Activated CD4-positive, alpha-beta T cell treated with anti-CD3 and anti-CD28 coated beads, Interleukin-2, amount 50 U/mL, for 48 hours (primary cell): ENCODE measurements at places on chromosomes 16 and 17.

- no peak for DNase-seq
These were observed 74.4 kb upstream of the TANC2 start for GRCh38 chr17:62891659-62892058.

DNA sequence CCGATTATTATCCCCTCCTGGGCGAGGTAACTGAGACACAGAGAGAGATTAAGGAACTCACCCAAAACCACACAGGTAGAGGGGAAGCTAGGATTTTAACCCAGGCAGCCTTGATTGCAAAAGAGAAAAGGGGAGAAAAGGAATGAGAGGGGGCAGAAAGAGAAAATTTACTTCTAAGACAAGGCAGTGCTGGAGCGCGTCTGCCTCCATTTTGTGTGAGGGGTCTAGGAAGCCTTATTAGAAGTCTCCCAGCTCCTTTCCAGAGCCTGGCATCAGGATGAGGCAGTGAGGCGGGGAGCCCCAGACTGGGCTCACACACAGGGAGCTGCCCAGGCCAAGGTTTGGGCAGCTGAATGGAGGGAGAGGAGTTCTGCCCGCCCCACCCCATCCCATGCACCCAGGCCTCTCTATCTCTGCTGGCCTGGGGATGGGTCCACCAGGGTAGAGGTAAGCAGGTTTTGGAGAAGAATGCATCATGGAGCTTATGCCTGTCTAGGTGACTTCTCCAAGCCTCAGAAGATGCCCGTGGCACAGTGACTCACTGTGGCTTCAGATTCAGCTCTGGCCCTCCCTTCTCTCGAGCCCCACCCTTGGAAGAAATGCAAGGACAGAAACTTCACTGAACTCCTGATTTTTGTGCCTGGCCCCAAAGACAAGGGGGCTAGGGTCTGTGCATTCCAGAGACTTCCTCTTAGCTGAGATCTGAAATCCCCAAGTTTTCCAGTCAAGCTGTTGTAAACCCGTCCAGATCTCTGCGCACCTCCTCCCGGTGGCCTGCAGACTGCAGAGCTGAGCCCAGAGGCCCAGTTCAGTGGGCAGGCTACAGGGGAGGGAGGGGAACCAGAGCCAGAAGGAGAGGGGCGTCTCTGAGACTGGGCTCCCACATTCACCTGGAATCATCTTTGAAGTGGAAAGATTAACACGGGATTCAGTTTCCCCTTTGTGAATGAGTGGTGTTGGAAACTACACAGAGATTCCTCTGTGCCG is 95.1 kb upstream of the CDH5 start:
- DNase-seq: no peak

GRCh38 chr16:86391984-86392383 is 118.3 kb upstream of the FOXF1 start:
- DNase-seq: no peak

DNA sequence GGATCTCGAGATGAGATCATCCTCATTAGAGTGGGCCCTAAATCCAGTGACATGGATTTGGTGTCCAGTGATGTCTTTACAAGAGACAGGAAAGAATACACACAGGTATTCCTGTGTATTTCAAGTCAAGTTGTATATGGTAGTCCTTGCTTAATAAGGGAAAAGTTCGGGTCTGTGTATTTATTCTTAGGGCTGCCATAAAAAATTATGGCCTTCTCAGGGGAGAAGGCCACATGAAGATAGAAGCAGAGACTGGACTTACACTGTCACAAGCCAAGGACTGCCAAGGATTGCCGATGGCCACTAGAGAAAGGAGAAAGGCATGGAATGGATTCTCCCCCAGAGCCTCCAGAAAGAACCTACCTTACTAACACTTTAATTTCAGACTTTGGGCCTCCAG is 8.3 kb downstream of the KRABD2 start:
- no peak for DNase-seq

GRCh38 chr17:48830840-48831548 is at the start of gene CALCOCO2:
Gene CALCOCO2 (plus strand): TSS chr17:48831035. CDS start chr17:48841708, 10,673 bp downstream.
- DNase-seq: peak; percentile 94

GRCh38 chr17:63688396-63689020 is 11.4 kb downstream of the LIMD2 start:
- no peak for DNase-seq

- no peak for DNase-seq
These were observed 2.0 kb upstream of the LPO start for GRCh38 chr17:58236394-58236793.

DNA sequence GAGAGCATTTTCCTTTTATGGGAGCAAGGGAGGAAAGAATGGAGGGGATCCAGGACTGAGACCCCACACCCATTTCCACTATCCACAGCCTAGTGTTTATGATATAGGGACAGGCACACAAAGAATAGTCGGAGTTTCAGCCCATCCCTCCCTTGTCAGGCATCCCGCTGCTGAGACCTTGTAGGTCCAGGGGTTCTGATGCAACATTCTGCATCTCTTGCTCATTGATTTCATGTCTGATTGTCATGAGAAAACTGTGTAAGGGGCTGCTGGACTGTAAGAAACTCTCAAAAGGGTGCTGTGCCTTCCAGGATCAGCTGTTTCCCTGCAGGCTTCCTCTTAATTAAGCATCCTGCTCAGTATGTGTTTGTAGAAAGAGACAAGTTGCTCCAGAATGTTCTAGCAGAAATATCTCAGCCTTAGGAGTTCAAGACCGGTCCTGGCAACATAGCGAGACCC is 5.3 kb upstream of the POLR3E start:
- no peak for DNase-seq

DNA sequence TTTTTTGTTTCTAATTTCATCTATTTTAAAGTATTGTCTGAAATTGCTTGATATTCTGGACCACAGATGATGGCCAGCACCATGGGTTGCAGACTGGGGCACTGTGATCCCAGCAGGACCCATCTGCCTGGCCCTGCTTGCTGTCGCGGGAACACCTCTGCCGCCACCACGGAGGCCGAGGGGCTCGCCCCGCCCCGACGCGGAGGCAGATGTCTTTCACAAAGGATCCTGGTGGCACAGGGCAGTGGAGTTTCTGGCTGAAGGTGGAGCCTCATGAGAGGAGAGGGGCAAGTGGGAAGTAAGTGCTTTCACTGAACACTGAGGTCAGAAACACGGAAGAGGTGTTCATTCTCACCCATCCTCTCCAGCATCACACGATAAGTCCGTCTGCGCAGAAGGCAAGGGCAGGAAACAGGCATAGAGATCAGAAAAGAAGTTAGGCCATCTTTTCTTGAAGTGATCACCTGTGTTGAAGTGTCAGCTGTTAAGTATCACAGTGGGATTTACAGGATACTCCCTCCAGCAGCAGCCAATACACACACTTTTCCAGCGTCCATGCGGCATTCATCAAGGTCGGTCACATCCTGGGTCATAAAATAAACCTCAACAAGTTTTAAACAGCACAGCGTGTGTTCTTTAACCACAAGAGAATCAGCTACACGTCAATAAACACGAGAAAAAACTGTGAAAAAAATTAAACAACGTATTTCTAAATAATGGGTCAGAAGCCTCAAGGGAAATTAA is 194.5 kb downstream of the RPTOR start:
- no peak for DNase-seq

GRCh38 chr17:78133971-78134898 is 3.7 kb downstream of the TMC8 start:
- DNase-seq: peak; percentile 74

- DNase-seq: no peak
These were observed 49.5 kb downstream of the GPRC5B start for GRCh38 chr16:19835196-19835595.

DNA sequence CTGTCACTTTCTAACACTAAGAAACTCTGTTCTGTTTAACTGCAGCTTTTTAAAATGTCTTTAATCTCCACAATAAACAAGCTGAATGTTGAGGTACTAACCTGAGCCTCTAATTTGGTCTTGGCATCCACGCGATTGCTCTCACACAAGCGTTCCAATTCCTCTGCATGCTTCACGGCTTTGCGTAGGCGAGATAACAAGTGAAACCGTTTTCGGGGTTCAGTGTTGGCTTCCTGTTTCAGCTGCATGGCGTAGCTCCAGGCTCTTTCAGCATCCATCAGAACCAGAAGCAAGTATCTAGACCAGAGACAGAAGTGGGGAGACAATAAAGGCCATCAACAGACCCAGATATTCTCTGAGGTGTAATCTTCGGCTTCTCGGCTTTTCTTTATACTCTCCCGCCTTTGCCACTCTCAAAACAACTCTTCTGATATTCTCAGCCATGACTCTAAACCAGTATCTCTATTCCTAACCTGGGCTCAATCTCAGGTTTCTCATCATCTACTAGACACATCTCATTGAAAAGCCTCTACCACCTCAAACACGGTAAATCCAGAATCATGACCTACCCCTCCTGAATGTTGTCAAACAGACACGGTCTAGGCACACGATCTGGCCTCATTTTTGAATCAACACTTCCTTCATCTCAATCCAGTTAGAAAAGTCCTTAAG is 8.3 kb downstream of the SRP68 start:
- DNase-seq: peak; percentile 62

DNA sequence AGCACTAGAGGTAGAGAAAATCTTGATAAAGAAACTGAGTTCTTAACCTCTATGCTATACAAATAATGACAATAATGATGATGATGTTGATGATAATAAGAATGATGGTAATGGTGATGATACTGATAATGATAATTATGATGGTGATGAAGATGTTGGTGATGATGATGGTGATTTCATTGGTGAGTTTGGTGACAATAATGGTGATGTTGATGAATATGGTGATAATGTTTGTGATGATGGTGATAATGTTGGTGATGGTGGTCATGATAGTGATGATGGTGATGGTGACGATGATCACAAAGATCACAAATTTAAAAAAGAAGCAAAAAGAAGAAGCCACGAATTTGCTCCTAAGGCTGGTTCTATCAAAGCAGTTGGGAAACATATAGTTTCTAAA is 519.0 kb upstream of the C16orf82 start:
- no peak for DNase-seq

DNA sequence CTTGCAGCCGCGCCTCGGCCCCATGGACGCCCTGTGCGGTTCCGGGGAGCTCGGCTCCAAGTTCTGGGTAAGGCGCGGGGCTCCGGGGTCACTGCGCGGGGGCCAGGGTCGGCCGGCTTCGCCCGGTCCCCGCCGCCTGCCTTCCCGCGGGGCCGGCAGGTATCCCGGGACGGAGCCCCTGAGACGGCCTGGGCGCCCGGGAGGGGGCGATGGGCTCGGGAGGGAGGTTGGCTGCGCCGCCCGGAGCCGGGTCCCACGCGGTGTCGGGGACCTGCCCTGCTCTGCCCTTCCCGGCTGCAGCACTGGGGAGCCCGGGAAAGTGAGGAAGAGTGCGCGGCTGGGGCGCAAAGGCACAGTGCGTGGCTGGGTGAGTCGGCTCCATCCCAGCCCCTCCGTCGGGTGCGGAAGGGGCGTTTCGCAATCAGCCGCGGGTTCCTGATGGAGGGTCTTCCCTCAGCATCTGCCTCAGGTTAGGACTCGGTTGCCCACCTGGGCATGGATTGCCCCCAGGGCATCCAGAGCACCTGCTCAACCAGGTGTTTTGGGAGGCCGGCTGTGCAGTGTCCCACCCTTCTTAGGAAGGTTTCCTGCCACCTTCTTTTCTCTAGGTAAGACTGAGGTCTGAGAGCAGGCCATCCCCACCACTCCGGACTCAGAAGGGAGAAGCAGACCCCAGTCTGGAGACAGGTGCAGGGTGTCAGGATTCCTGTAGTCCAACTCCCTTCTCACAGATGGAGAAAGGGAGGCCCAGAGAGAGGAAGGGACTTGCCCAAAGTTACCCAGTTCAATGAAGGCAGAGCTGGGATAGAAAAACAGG is 442 bp downstream of the ABCC3 start:
- DNase-seq: no peak

- DNase-seq: no peak
These were observed 2.6 kb downstream of the WNT9B start for GRCh38 chr17:46853896-46854444.

DNA sequence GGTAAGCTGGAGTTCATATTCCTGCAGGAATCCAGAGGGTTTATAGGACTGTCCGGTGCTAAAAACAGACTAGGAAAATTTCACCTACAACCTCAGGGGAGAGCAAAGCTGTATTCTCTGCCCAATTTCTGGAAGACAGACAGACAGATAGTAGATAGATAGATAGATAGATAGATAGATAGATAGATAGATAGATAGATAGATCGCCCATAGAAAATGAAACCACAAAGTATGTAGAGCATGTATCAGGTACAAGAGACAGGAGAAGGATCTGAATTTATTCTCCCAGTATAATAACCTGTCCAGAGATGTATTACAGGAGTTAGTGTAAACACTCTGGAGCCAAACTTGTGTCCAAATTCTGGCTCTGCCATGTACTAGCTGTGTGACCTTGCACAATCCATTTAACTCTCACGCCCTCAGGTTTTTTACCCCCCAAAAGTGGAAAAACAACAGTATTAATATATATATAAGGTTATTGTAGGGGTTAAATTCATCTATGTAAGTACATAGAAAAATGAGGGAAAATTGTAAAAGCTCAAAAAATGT is 2.1 kb upstream of the ABCA6 start:
- DNase-seq: no peak

DNA sequence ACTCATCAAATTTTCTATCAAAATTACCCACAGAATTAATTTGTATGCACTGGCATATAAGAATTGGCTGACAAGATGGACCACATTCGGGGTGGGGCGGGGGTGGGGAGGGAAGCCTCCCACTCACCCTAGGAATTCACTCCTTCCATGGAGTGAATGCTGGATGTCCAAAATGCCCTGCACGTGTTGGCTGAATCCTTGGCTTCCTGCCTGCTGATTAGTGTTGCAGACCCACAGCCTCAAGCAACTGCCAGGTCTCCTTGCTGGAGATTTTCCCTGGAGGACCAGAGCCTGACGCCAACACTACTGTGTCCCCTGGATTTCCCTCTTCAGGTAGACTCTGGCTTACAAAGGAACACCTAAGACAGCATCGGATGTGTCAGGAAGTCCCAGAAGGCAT is 575.7 kb upstream of the CDH11 start:
- DNase-seq: no peak

DNA sequence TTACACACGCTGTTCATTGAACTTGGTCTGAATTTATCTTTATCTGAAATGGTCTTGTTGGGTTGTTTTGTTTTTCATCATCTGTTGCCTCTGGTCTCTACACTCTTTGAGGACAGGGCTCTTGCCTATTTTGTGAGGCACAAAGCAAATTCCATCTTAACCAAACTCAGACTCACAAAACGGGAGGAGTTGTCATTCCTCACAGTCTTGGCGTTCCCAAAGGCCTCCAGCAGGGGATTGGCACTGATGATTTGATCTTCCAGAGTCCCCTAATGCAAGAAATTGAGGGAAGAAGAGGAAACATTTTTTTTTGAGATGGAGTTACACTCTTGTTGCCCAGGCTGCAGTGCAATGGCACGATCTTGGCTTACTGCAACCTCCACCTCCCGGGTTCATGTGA is 8.7 kb downstream of the MYH3 start:
- no peak for DNase-seq

DNA sequence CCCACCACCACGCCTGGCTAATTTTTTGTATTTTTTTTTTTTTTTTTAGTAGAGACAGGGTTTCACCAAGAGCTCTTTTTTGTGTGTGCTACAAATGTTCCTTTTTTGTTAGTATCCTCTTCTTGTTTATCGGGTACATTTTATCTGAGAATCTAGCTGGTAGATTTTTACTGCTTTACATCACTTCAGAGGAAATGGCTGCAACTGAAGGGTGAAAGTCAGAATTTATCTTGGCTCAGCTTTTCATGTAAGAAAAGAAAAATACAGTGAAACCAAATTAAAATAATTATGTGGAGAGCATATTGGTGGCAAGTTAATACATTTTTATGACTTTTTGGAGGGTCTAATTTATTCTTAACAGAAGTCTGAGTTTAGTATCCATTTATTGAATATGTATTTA is 26.0 kb downstream of the CBFB start:
- no peak for DNase-seq

GRCh38 chr17:43857957-43858600 is 11.1 kb downstream of the CD300LG start:
- no peak for DNase-seq
